ENCODE measurements at places on chromosomes 6 and 20.

DNA sequence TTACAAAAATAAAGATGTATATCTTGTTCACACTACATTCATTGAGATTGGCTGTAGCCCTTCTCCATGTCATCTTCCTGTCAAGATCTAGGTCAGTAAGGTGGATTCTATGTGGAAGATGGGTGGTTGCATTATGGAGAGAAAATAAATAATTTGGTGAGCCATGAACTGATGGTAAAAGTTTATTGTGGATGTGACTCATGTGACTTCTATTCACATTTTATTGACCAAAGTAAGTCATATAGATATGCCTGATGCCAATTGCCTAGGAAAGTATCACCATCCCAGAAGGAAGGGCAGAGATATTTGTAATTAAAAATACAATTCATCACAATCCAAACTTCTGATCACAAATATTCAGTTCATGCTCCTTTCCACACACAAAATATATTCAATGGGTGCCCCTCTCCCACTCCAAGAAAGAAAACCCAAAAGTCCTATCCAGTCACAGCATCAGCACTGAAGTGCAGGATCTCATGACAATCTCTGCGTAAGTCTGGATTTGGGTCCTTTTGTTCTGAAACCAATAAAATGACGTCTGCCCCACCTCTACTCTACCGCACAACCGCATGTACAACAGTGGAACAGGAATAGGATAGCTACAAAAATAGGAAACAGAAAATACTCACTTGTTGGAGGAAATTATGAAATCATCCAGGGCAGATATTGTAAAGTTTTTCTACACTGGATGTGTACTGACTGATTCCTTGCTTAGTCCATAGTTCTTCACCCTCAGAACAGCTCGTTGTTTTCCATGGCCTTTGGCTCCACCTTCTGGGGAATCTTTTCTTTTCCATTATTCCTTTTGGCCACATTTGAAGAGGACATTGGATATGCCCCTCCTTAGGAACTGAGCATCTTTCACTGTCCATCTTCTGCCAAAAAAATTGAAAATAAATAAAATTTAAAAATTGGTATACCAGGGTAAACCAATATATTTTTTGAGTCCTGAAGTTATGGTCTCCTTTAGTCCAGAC lies 16.1 kb upstream of the SLC17A3 start:
- peak; percentile 49 for DNase-seq

DNA sequence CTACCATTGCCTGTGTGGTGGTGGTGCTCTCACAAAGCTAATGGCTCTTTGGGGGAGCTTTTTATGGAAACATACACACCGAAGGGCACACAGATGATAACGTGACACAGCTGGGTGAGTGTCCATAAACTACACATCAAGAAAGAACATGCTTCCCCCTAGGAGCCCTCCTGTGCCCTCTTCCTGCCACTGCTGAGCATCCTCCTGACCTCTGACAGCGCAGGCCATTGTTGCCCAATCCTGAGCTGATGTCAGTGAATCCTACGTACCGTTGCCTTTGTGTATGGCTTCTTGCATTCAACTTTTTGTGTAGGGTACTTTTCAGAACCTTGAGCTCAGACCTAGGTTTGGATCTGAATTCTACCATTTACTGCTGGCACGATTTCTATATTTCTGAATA lies 65.8 kb upstream of the SLC22A1 start:
- no peak for DNase-seq

- no peak for DNase-seq
These were observed 30.0 kb upstream of the KIF6 start for GRCh38 chr6:39755231-39755630.

GRCh38 chr6:165834613-165835259 lies 171.7 kb upstream of the PDE10A start:
- no peak for DNase-seq

DNA sequence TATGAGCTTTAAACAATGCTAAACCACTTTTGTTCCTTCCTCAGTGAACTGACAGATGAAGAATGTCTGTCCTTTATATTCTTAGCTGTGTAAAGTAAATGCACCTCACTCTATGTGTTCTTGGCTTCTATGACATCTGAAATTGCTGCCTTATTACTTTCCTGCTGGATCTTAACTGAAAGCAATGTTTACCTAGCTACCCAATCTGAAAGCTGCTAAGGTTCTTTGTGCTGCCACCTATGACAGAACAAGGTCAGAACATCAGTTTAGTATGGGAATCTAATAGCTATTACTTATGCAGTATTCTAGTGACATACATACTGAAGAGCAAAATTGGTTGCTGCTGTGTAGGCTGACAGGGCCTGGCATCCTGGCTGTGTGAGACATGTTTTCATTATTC lies 444.1 kb downstream of the KHDRBS2 start:
- no peak for DNase-seq

GRCh38 chr20:57031867-57032355 lies 234.5 kb downstream of the BMP7 start:
- no peak for DNase-seq

GRCh38 chr20:41631826-41632225 lies 13.6 kb upstream of the CHD6 start:
- peak; percentile 90 for DNase-seq

DNA sequence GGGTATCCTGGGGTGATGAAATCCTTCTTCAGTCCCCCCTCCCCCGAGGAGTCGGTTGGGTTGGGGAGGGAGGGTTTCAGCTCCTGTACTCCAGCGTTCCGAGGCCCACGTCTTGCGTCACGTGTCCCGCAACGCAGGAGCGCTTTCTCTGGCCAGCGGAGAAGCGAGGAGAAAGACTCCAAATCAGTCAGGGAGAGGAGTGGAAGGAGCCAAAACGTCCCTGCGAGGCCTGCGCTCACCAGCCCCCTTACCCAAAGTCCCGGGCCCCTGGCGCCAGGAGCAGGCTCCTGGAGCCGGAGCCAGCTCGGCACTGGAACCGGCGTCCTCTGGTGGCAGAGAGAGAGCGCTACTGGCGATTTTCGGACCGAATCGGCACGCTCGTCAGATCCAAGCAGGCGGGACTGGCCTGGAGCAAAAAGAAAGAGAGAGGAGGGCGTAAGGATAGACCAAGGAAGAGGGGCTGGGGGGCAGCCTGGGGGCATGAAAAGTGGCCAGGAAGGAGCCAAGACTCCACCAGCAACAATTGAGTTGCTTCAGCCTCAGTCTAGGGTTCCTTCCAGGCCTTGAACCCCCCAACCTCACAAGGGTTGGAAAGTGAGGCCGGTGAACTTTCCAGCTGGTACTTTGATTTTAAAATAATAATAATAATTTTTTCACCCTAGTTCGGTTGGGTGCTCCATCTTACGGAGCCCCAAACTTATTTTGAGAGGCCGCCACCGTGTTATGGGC lies at the start of gene GNAS:
GNAS (plus strand) TSS at position 174 of the 729 bp plus-strand sequence.
- DNase-seq = peak; percentile 77

All from AG20443 (cell line).